Ovary (tissue), 10 donors: ENCODE measurements at places on chromosomes 12 and 14. TPM values are rescaled to one million over a fixed set of nuclear protein-coding genes. Genes with fewer than 3 reads are reported as not detected.

The DBX2 gene
- total RNA-seq, result not detected

The IL22 gene
- not detected for total RNA-seq

The CCDC197 gene
- not detected for total RNA-seq

The AICDA gene
- total RNA-seq, result not detected

The GARIN6 gene
- total RNA-seq, result not detected

The KITLG gene
- total RNA-seq, result 6.4 TPM

The KCNC2 gene
- not detected for total RNA-seq

The NUAK1 gene
- 22.2 TPM for total RNA-seq

- DNase-seq, result no peak
These were observed 42.4 kb downstream of the RALGAPA1 start for GRCh38 chr14:35766700-35767082.

GRCh38 chr12:49825971-49826421, 2.2 kb downstream of the NCKAP5L start:
- DNase-seq, result no peak
